ENCODE measurements at places on chromosomes 2 and 18.

- no peak for DNase-seq
Observed at GRCh38 chr2:222239945-222240675, 58.7 kb downstream of the PAX3 start.

DNA sequence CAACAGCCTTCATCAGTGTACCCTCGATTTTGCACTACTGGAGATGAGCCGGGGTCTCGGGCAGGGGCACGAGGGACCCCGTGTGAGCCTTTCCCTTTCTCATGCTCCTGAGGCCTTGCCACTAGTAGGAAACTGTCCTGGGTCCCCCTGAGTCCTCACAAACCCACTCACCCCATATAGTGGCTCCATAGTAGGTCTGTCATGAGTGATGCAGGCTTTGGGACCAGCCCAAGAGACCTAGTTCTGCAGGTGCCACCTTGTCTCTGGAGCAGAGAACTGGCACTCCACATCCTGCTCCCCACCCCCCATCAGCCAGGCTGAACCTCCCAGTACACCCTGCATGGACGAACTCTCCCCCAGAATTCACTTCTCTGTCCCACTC lies 187.1 kb downstream of the SMAD7 start:
- DNase-seq, result no peak

DNA sequence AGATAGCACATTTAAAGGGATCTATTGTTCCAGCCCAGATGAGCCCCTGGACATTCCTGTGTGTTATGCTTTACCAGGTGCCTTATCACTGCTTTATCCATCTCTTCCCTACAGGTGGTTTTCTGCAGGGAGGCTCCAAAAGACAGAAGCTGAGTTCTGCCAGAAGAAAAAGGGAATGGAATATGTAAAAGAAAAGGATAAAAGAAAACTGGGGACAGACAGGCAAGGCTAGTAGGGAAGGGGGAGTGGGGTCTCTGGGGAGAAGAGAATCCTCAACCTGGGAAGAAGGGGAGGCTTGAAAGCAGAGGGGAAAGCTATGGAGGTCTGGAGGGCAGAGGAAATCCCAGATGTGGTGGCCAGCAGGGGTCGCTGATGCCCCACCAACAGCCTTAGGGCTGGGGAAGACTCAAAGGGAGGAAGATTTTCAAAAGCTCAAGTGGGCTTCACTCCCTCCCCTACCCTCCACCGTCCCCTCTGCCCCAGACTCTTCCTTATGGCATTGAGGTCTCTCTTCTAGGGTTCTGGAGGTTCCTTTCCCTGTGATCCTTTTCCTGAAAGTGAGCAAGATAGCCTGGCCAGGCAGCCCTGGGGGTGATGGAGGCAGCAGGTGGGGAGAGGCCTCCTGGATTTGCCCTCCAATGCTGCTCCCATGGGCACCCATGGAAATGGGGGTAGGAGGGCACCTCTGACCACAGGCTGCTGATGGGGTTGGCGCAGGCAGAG lies 178.1 kb upstream of the PKDCC start:
- peak; percentile 88 for DNase-seq

GRCh38 chr2:213306316-213306942 lies 22.2 kb downstream of the SPAG16 start:
- DNase-seq, result no peak

GRCh38 chr18:22475426-22476100 lies 57.8 kb upstream of the CTAGE1 start:
- DNase-seq, result no peak

GRCh38 chr2:225137971-225138370 lies 95.7 kb upstream of the DOCK10 start:
- DNase-seq, result no peak

DNA sequence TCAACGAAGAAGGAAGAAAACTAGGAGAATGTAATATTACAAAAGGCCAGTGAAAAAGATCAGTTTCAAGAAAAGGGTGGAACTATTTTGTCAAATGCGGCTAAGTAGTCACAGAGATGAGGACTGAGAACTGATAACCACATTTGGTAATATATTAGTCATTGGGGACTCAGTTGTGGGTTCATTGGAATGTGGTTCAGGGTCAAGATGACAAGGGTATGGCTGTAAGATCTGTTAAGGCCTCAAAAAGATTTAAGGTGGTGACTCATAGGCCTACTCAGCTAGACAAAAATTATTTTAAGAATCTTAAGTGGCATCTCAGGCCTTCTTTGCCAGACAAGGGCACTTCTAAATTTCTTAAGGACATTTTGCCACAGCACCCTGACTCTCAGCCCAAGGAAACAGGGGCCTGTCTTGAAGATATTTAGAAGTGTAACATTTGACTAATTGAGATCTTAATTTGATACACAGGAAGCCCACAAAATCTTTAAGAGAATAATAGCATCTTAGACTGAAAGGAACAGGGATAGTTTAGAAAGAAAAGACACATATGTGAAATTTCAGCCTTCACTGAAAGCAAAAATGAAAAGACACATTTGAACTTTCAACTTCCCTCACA lies 81.3 kb downstream of the STRADB start:
- DNase-seq, result no peak

DNA sequence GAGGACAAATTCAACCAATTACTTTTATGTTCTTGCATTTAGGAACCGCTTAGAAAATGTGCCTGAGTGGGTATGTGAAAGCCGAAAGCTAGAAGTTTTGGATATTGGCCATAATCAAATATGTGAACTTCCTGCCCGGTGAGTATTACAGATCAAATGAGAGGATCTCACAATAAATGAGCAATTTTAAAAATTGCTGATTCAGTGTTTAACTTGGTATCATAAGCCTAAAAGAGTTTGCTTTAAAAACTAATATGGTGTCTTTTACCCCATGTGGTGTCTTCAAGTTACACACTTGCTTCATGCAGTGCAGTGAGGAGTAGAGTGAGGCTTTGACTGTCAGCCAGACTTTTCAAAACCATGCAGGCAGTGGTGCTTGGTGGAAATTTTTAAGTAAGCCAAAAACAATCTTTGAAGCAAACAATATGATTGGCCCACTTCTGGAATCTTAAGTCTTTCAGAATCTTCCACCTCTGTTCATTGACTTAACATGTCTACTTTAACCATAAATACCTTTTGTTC lies 199.6 kb downstream of the PHLPP1 start:
- no peak for DNase-seq

- DNase-seq, result peak; percentile 31
Observed at GRCh38 chr18:48922801-48923730, 27.7 kb downstream of the SMAD7 start.

GRCh38 chr18:6885006-6885481 lies 155.5 kb downstream of the ARHGAP28 start:
- DNase-seq, result no peak

DNA sequence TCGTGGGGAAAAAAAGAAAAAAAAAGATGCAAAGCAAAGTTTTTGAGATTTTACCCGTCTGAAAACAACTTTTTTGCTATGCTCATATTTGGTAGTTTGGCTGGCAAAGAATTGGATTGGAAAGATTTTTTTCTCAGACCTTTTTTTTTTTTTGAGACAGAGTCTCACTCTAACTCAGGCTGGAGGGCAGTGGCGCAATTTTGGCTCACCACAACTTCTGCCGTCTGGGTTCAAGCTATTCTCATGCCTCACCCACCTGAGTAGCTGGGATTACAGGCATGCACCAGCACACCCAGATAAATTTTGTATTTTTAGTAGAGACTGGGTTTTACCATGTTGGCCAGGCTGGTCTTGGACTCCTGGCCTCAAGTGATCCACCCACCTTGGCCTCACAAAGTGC lies 56.3 kb upstream of the TANC1 start:
- no peak for DNase-seq

DNA sequence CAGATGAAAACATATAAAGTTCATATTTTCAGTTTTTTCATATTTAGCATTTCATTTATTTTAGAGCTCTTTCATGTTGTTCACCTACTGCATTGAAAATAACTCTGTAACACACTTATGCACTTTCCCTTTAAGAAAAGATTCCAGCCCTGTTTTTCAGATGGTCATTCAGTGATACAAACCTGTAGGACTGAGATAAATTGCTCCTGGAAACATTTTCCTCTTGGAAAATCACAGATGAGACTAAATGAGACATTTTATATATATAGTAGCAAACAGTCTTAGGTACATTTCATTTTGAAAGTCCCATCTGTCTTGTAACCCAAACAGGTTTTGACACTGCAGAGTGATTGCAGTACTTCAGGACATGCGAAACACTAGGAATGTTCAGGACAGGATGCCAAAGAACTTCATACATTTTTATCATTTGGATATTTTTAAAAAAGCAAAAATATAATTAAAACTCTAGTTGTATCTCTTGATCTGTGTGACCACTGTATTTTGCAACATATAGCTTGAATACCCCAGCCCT lies 412.4 kb downstream of the MTX2 start:
- DNase-seq, result no peak

Measured in stimulated activated CD8-positive, alpha-beta memory T cell treated with anti-CD3 and anti-CD28 coated beads, Interleukin-4, amount 100 ng/mL, for 48 hours (primary cell).